ENCODE measurements at places on chromosomes 5 and 9. TPM values are rescaled to one million over a fixed set of nuclear protein-coding genes. Genes with fewer than 3 reads are reported as not detected.
A peak's percentile ranks its signal among the peaks of the same experiment; 100 is the strongest.

DNA sequence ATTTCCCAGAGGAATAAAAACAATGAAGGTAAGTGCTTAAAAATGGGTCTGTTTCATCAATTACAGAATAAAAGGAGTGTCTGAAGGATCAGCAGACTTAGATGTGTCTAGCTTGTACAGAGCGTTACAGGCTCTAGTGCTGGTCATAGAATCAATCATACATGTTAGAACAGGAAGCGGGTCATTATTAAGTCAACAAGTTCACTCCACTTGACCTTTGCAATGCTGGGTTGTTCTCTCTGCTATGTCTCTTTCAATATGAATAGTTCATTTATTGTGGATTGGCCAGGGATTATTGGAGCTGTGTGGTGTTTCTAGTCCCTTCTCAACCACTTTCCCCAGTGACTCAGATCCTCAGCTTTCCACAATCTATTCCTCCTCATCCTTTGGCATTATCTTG lies 20.7 kb upstream of the EGFLAM start:
- no peak for DNase-seq

DNA sequence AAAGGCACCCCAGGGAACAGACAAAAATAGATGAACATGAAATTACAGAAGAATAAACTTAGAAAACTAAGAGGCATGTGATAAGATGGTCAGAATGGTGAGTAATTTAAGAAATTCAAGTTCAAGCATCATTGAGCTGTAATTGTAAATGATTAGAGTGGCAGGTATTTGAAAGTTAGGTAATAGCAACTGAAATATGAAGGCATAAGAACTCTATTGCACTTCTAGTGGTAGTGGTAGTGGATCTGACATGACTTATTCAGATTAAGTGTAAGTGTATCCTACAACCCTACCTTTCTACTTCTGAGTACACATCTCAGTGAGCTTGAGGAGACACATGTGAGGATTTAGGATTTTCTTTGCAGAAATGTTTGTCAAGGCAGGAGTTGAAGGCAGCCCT lies 192.9 kb upstream of the RIOK2 start:
- DNase-seq: no peak

GRCh38 chr5:113115061-113115460 lies 138.5 kb downstream of the DCP2 start:
- no peak for DNase-seq

GRCh38 chr5:120788481-120788880 lies 324.4 kb downstream of the PRR16 start:
- no peak for DNase-seq

- no peak for DNase-seq
Observed at GRCh38 chr5:145991044-145991575, 54.7 kb downstream of the SH3RF2 start.

- no peak for DNase-seq
Observed at GRCh38 chr9:88996046-88996920, 5.0 kb downstream of the S1PR3 start.

DNA sequence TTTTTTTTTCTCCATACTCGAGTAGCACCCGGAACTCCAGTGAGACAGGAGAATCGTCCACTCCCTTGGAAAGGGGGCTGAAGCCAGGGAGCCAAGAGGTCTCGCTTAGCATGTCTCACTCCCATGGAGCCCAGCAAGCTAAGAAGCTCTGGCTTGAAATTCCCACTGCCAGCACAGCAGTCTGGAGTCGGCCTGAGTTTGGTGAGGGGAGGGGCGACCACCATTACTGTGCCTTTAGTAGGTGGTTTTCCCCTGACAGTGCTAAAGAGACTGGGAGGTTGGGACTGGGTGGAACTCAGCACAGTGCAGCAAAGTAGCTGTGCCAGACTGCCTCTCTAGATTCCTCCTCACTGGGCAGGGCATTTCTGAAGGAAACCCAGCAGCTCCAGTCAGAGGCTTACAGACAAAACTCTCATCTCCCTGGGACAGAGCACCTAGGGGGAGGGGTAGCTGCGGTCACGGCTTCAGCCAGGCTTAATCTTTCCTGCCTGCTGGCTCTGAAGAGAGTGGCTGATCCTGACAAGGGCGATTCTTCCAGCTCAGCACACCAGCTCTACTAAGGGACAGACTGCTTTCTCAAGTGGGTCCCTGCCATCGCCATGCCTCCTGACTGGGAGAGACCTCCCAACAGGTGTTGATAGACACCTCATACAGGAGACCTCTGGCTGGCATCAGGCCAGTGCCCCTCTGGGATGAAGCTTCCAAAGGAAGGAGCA lies 414.5 kb upstream of the ZNF608 start:
- no peak for DNase-seq

PCDHA9 gene
- total RNA-seq: under 0.01 TPM

PCDHA4 gene
- 1.2 TPM for total RNA-seq

- peak; percentile 88 for DNase-seq
Observed at GRCh38 chr5:115419846-115420585, 123.6 kb upstream of the CCDC112 start.

RASEF gene
- 10.2 TPM for total RNA-seq

- no peak for DNase-seq
Observed at GRCh38 chr5:157714596-157714864, 16.7 kb upstream of the THG1L start.

SAXO1 gene
- total RNA-seq: under 0.01 TPM

BTNL9 gene
- 0.21 TPM for total RNA-seq

- DNase-seq: no peak
Observed at GRCh38 chr9:127935765-127936221, 1.9 kb downstream of the DPM2 start.

TMEM215 gene
- not detected for total RNA-seq

- DNase-seq: no peak
Observed at GRCh38 chr5:181109489-181110013, 21.4 kb downstream of the OR2V1 start.

DNA sequence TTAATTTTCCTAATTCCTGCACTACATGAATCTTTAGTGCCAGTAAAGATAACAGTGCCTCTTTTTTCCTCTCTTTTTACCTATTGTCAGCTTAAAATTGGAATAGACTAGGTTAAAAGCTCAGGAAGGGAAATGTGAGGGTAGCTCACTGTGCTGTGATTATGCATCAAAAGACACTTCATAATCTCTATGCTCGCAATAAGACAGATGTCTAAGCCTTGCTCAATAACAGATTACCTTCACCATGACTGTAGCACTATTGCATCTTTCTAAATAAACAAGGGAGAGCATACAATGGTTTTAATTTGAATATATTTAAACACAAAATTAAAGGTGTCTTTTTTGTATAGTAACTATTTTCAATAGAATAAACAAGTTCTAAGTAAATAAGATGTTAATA lies 130.1 kb downstream of the FBN2 start:
- no peak for DNase-seq

All from kidney epithelial cell (primary cell).